ENCODE measurements at places on chromosomes 2 and 18.

GRCh38 chr2:189222468-189223105 is 43.0 kb upstream of the COL5A2 start:
- no peak for DNase-seq

GRCh38 chr18:79490626-79491041 is 94.9 kb downstream of the NFATC1 start:
- DNase-seq: no peak

DNA sequence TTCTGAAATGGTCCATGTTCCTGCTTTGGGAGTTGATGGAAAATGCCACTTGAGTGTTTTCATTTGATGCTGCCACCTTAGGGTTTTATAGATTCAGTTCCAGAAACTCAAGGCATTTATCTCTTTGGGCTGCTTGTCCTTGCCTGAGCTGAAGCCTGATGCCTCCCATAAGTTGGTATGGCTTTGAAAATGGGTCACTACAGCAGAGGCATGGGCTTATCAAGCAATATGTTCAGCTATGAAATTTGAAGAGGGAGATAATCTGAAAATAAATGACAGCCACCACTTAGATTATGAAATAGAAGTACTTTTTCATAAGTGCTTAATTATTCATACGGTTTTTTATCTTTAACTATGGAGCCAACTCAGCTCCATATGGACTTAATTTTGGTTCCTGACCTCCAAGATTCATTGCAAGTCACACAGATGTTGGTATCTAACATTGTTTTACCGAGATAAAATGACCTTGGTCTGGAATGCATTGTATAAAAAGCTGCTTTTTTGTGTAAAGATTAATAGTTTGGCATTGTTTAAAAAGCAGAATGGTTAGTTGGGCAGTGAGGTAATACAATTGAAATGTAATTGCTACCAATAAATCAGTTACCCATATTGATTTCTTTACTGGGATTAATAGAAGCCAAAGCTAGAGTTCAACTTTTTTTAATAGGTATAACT is 4.5 kb downstream of the SLC14A1 start:
- DNase-seq: no peak

DNA sequence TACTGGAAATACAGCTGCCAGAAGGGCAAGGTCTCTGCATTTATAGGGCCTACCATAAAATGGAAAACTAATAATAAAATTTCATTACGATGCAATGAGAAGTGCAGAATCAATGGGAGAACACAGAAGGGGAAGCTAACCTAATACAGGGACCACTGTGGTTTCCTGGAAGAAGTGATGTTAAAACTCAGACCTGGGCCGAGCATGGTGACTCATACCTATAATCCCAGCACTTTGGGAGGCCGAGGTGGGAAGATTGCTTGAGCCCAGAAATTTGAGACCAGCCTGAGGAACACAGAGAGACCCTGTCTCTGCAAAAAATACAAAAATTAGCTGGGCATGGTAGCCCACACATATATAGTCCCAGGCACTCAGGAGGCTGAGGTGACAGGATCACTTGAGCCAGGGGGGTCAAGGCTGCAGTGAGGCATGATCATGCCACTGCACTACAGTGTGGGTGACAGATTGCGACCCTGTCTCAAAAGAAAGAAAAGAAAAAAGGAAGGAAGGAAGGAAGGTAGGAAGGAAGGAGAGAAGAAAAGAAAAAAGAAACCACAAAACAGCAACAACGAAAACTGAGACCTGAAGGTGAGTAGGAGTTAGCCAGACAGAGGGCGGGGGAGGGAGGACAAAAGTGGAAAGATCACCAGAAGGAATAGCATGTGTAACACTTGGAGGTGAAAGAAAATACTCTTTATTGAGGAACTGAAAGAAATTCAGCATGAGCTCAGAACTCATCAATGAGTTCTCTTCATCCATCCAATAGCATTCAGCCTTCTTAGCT is 58.3 kb upstream of the DTNA start:
- DNase-seq: no peak

DNA sequence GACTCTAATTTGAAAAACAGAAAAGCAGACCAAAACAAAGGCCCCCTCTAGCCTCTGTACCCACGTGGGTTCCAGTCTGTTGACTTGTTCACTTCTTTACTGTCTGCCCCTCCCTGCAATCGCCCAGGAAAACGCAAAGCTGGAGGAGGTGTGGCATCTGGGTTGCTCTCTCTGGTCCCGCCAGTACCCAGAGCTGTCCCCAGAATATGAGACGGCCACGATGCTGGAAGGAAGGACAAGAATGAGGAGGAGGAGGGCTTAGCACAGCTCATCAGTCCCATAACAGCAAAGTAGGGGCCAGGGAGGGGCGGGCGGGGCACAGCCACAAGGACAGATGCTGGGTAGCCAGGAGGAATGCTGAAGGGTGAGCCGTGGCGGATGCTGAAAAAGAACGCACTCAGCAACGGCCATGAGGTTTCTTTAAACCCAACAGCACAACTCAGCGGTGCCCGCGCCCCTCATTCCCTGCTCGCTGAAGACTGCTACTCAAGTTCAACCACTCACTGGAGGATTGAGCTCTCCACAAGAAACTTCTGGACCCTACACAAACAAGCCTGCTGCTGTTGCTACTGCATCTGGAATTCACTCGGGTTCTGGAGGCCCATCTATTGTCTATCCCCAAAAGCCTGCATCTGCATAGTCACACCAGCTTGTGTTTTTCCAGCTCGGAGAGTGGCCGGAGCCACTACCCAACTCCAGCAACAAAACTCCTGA is 187.7 kb downstream of the HDAC4 start:
- DNase-seq: no peak

GRCh38 chr2:214192711-214193110 is 218.1 kb upstream of the VWC2L start:
- DNase-seq: no peak

- no peak for DNase-seq
Measured at GRCh38 chr2:120765678-120766469, 30.2 kb downstream of the GLI2 start.

DNA sequence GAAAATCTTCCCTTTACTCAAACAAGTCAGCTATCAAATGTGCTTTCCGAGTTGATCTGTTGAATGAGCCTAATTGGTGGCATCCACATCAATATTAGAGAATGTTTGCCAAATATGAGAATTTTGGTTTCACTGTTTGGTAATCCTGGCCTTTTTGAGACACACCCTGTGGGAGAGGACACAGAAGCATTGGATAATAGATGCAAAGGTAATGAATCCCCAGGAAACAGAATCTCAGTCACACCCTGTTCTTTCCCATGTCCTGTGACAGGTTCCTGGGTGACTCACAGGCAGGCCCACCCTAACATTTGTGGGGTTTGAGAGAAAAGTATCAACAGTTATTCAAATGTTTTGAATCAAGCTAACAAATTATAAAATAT is 99.8 kb upstream of the PELI1 start:
- no peak for DNase-seq

- no peak for DNase-seq
Measured at GRCh38 chr2:111624411-111625156, 259.4 kb downstream of the ANAPC1 start.

DNA sequence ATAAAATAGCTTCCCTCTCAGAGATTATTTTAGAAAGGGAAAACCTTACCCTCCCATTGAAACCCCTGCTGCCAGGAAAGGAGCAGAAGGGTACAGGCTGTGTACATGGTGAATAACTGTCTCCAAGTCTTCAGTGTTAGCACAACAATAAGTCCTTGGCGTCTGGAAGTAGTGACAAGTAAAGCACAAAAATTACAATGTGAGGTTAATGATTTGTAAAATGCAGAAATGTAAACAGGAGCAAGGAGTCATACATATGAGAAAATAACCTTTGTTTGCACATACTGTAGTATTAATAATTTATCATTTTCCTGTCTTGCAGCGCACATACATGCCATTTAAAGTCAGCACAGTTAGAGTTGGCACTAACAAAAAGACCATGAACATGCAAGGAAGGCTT is 40.5 kb downstream of the ABHD3 start:
- no peak for DNase-seq

- DNase-seq: peak; percentile 76
Measured at GRCh38 chr2:28391564-28392296, 928 bp upstream of the FOSL2 start.

DNA sequence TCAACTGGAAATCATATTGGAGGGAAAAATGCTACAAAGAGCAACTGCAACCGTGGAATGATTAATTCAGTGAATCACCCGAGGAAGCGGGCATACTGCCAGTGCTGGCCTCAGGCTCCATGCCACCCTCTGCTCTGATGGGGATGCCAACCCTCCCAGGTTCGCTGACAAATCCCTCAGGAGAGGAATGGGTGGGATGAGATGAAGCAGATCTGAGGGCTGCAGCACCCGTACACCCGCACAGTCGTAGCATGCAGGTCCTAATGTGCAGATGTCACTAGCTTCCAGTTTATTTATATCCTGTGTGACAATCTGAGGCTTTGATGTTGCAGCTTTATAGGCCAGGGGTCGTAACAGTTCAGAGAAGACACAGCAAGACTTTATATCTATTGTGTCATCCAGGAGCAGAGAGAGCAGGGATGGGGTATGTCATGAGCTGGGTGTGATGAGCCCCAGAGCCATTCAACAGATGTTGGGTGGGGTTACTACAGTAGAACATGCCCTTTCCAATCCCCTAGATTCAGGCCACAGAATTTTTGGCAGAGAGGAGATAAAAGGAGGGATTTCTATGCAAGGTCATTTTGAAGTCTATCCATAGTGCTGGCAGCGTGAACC is 44.6 kb downstream of the DPP4 start:
- DNase-seq: no peak

GRCh38 chr18:8400193-8400752 is 209.0 kb upstream of the RAB12 start:
- no peak for DNase-seq
